ENCODE measurements at places on chromosomes 12 and 14.

DNA sequence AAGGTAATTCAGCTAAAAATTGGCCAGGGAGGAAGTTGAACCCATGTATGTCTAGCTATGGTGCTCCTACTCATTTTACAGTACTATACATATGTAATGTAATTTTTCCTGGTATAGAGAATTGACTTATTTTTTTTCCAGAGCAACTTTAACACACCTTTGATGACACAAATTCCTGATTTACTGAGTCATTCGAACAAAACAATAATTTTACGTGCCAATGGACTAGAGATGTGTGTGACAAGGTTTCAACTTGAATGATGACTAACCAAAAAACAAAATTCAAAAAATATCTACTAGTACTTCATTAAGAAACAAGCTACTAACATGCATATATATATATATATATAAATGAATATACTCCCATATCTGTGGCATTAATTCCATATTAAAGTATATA is 180.5 kb downstream of the KITLG start:
- no peak for DNase-seq

- no peak for DNase-seq
These were observed 24.6 kb upstream of the MGP start for GRCh38 chr12:14910090-14910915.

- DNase-seq: no peak
These were observed 71.5 kb downstream of the SCARB1 start for GRCh38 chr12:124792156-124792555.

DNA sequence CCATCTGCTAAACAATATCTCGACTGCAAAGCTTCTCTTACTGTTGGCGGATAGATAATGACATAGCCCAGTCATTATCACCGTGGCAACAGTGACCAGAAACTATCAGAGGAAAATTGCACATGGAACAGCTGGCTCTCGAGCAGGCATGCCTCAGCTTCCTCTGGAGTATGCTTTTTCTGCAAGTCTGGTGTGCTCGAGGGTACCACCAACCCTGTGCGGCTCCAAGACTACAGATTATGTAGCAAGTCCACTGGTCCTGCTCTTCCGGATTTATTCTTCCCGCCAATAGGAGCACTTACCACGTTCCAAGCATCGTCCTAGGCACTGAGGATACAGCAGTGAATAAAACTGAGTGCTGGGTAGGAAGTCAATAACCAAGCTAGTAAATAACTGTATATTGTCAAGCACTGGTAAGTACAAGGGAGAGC is 1.4 kb upstream of the GLRX5 start:
- no peak for DNase-seq

GRCh38 chr14:55277972-55278740 is 6.9 kb downstream of the FBXO34 start:
- no peak for DNase-seq

GRCh38 chr12:23204933-23205778 is 580.2 kb downstream of the ETNK1 start:
- no peak for DNase-seq

- peak; percentile 79 for DNase-seq
These were observed 25.3 kb upstream of the SPTLC2 start for GRCh38 chr14:77641534-77642341.

GRCh38 chr12:53052419-53053217 is 2.8 kb downstream of the TNS2 start:
- DNase-seq: no peak

DNA sequence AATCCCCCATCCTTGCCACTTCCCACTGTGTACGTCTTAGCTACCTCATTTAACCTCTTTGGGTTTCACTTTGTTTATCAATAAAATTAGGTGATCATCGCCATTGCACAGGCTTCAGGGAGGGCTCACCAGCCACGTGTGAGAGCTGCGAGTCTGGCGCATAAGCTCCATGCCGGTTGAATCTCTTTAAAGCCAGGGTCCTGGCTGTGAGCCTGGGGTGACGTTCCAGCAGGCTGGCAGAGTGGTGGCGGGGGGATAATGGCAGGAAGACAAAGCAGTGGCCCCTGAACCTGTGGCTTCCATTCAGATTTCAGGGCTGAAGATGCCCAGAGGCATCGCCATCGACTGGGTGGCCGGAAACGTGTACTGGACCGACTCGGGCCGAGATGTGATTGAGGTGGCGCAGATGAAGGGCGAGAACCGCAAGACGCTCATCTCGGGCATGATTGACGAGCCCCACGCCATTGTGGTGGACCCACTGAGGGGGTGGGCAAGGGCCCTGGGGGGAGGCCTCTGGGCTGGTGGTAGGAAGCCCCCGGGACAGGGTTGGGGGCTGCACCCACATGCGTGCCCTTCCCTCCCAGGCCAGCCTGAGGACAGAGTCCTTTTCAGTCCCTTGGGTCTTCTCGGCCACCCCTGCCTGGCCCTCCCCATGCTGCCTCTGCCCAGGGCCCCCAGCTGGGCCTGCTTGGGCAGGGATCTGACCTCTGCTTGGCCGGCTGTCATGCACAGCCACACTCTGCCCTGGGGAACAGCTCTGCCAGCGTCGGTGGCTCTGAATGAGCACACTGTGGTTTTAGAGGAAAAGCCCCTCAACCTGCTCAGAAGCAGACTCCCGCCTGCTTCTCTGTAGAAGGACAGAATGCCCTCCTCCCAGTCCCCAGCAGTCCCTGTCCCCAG is 8.6 kb upstream of the NXPH4 start:
- DNase-seq: no peak

GRCh38 chr12:25924491-25925001 is 33.9 kb upstream of the RASSF8 start:
- DNase-seq: no peak

GRCh38 chr12:18696971-18697602 is 40.7 kb downstream of the PLCZ1 start:
- DNase-seq: no peak

DNA sequence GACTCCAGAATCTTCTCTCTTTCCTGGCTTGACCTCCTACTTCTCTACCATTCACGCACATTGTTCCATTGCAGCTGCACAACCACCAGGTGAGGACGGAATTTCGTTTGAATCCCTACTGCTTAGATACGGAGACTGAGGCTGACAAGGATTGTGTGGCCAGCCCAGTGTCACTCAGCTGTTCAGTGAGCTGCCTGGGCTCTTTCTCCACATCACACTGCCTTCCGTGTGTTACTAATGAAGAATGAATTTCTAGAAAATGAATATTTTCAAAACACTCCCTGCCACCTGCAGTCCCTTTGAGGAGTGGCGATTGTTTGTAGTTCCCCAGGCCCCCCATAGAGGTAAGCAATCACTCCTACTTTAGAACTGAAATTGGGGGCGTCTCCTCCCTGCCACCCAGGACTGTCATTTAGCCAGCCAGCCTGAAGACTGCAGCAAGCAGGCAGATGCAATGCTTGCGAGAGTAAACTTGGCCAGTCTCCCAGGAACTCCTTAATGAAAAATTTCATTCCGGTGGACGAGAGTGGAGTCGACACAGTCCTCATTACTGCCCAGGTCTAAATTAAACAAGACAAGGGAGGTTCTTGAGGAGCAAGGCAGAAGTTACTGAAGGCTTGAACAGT is 239.7 kb downstream of the SLC41A2 start:
- no peak for DNase-seq

Measured in stimulated activated naive CD4-positive, alpha-beta T cell (primary cell).